EL (cell line): ENCODE measurements at places on chromosomes 13 and 19.

DNA sequence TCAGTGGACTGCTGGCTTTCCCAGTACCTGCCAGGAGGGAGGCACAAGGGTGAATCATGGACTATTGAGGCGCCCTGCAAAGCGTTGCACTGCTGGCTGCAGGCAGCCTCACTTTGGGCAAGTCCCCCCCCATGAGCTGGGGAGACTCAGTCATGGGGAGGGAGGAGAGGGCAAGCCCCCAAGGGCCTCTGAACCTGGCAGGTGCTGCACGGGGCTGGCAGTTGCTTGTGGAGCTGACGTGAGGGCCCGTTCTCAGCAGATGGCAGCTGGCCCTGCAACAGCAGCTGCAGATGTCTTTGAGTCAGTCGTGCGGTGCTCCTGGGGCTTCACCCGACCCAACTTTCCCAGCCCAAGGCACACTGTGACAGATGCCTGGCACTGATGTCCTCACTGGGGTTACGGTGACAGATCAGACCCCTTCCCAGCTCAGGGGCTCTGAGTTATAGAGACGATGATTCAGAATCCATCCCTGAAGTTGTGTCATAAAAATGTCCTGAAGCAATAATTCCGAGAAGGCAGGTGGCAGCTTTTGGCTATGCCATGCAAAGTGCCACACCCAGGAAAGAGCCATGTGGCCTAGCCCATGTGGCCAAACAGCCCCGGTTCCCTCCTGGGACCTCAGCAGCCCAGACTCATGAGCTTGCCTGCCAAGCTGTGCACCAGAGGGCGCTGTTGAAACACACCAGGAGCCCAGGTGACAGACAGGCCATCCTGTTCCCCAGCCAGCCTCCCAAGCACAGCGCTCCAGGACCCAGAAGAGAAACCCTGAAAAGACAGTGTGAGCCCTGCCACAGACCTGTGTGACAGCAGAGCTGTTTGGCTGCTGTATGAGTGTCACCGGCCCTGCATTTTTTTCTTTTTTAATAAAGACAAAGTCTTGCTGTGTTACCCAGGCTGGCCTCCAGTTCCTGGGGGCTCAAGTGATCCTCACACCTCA is 53.6 kb upstream of the LDLR start:
- peak; percentile 84 for DNase-seq

- DNase-seq, result no peak
Observed at GRCh38 chr13:44409595-44409994, 36.0 kb downstream of the SERP2 start.

DNA sequence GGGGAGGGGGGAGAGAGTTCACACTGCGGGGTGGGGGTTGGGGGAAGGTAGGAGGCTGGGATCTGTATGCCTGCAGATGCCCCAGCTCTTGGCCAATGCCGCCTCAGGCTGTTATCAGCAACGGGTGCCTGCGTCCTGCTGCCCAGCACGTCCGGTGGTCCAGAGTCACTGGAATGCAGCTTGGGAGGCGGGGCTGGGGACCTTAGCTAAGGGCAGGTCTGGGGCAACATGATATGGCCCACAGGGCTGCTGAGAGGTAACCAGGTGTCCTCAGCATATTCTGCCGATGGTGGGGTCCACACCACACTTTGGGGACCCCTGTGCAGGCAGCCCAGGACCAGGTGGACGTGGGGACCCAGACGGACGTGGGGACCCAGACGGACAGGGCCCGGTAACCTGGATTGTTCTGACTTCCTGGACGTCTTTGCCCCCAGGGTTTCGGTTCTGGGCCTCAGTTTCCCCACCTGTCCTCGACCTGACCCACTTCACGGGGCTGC is 668 bp upstream of the ARHGAP45 start:
- DNase-seq, result no peak

DNA sequence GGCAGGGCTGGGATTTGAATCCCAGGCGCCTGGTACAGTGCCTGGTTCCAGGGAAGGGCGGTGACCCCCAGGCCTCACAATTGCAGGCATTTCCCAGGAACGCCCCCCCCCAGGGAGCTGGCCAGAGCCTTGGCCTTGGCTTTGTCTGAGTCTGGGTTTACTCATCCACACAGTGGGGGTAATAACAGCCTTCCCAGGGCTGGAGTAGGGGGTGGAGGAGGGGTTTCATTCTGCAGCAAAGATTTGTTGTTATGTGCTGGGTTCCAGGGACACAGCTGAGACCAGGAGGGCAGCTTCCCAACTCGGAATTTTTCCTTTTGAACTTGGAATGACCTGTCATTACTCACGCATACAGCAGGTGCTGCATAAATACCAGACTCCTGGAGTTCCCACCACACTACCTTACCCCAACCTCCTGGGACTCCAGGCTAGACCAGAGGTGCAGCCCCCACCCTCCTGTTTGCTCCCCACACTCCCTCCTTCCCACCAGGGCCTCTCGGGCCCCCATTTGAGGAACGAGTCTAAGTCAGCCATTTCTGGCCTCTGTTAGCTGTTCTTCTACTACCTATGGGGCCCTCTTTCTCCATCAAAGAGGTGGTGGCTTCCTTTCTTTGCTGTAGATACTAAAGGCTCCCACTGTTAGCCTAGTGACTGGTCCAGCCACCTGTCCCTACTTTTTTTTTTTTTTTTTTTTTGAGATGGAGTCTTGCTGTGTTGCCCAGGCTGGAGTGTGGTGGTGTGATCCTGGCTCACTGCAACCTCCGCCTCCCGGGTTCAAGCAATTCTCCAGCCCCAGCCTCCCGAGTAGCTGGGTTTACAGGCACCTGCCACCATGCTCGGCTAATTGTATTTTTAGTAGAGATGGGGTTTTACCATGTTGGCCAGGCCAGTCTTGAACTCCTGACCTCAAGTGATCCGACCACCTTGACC is 1.6 kb upstream of the ADAMTS10 start:
- DNase-seq, result peak; percentile 40

GRCh38 chr13:113401452-113402415 is 37.8 kb upstream of the GRTP1 start:
- DNase-seq, result no peak

GRCh38 chr19:4066176-4066606 is 508 bp downstream of the ZBTB7A start:
- DNase-seq, result no peak

- DNase-seq, result no peak
Observed at GRCh38 chr13:74184283-74184682, 50.1 kb upstream of the KLF12 start.

DNA sequence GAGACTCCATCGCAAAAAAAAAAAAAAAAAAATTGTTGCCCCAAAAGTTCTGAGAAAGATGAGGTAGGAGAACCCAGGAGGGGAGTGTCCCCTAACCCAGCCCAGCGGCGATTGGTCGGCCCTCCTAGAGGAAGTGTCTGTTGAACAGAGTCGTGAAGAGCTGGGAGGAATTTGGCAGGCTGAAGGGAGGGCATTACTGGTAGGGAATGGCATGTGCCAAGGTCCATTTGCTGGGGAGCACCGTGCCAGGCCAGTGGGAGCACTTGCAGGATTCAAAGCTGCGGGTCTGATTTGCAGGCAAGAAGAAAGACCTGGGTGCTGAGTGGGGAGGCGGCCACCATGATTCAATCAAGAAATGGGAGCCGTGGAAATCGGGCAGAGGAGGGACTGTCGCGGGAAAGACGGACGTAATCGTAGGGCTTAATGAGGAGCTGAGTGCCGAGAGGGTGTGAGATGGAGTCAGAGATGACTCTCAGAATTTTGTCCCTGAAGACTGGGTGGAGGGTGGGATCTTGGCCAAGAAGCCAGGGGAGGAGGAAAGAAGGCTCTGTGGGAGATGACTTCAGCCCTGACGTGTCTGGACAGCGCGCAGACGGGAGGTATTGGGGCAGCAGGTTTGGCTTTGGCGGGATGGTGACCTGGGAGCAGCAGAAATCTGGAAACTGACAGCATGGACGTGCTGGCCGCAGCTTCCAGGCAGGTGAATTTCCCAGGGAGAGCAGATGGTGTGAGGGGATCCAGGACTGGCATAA is 15.4 kb downstream of the CERS4 start:
- no peak for DNase-seq

GRCh38 chr19:42235181-42235580 is 7.2 kb downstream of the GSK3A start:
- DNase-seq, result no peak

- DNase-seq, result no peak
Observed at GRCh38 chr13:60114499-60115028, 49.2 kb downstream of the DIAPH3 start.
